Body of pancreas (tissue), 4 donors: ENCODE measurements at places on chromosomes 5 and 9.

DNA sequence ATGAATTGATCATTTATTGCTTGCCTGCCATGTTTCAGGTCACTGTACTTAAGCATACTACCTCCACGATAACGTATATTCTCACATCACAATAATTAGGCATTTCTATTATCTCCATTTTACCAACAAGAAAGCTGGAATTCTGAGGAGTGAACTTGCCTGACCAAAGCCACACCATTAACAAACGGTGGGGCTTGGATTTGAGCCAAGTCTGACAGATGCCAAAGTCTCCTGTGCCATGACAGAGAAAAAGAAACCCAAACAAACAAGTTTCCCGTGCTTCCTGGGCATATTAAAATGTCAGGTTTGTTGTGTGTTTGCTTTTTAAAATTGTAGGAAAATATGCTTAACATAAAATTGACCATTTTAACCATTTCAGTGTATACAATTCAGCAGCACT is 40.8 kb upstream of the KCNV2 start:
- DNase-seq: peak; percentile 20

DNA sequence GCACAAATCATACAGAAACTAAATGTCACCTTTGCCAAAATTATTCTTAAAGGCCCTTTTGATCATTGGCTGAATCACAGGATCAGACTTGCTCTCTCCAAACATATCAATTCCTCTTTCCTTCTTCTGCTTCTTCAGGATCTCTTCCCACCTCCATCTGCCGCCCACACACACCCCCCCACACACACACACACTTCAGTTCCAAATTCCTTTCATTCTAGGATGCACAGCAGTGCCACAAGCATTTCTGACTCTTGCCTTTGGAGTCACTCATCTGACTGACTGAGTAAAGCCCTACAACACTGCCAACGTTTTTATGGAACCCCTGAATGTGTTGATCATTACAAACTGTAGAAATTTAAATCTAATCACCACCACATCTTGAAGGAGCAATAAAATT is 22.9 kb downstream of the DNAH5 start:
- DNase-seq: no peak

DNA sequence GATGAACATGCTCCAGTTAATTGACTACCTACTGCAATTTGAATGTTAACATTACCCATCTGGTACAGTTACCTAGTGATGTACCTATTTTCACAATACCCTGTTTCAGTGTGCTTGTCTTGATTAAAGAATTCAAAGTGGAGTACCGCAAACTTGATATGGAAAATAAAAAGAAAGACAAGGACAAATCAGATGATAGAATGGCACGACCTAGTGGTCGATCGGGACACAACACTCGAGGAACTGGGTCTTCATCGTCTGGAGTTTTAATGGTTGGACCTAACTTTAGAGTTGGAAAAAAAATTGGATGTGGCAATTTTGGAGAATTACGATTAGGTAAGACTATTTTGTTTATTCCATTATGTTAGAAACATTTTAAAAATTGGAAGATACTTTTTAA is 33.5 kb downstream of the CSNK1G3 start:
- peak; percentile 7 for DNase-seq

GRCh38 chr5:56534102-56534829 is 281.1 kb upstream of the MAP3K1 start:
- DNase-seq: no peak

GRCh38 chr5:149448431-149448830 is 69.3 kb upstream of the IL17B start:
- no peak for DNase-seq

GRCh38 chr9:6711403-6711802 is 46.4 kb upstream of the KDM4C start:
- no peak for DNase-seq

DNA sequence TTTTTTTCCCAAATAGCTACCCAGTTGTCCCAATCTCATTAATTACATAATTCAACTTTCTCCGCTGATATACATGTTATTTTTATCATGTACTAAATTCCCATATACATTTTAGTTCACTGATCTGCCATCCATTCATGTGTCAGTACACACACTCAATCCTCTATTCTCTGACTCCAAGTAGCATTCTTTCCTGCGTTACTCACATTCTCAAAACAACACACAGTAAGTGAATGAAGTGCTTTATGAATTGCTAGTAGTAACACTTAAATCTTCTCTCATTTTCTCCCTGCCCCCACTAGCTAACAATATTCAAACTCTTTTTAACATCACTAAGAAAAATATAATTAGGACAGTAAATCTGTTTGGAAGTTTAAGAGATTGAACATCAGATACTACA is 8.9 kb downstream of the ZNF366 start:
- no peak for DNase-seq
